ENCODE measurements at places on chromosomes 7 and 10.

DNA sequence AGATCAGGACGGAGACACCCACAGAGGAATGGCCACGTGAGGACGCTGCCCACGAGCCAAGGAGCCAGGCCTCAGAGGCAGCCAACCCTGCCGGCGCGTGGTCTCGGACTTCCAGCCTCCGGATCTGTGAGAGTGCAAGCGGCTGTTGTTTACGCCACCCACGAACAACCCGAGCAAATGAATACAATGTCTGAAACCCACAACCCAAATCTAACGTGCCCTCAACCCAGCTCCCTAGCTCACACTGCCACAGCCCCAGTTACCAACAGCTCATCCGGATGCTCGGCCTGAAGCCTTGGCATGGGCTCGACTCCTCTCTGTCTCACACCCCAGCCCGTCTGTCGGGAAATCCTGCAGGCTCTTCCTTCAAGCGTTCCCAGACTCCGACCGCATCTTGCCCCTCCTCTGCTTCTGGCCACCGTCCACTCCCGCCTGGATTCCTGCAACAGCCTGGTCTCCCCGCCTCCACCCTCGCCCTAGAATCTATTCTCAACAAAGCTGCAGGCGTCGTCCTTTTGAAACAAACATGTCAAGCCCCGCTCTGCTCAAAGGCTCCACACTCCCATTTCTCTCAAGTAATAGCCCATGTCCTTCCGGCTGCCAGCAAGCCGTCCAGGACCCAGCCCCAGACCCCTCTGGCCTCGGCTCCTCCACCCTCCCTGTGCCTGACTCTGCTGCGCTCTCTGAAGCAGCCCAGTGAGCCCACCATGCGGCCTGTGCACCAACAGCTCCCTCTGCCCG, 35.3 kb downstream of the STK32C start:
- no peak for DNase-seq

- no peak for DNase-seq
Measured at GRCh38 chr7:36264123-36264801, 111.2 kb downstream of the EEPD1 start.

GRCh38 chr7:44782460-44782859, 14.0 kb upstream of the PPIA start:
- no peak for DNase-seq

DNA sequence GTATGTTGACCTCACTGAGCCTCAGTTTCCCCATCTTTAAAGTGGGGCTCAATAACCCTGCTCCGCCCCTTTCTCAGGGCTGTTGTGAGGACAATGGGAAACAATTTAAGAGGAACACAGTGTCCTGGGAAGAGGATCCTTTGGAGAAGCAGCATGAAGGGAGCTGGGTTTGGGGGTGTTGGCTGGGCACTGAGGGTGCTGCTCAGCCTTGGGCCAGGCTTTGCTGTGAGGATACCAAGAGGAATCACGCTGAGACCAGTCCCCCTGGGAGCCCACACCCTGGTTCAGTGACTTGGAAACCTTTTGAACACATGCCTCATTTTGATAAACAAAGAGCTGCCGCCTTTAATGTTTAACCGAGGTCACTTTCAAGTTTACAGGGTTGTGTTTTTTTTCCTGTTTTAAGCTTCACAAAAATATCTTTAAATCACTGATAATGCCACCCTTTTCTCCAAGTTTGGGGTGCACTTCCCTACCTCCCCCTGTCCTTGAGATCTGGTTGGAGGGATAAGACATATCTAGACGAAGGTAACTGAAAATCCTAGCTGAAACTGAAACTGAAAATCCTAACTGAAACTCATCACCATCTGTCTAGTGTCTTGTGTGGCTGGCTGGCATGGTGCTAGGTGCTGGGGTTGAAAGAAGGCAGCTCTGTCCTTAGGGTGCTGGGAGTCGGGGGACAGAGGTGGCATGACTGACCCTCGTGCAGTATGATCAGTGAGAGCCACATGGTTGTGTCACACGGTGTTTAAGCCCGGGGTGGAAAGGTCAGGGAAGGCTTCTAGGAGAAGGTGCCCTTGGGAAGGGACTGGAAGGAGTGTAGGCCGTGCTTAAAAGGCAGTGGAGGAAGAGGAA, 27.7 kb downstream of the ZNF775 start:
- no peak for DNase-seq

GRCh38 chr10:60943316-60944057, 498 bp downstream of the RHOBTB1 start:
- peak; percentile 16 for DNase-seq

GRCh38 chr7:90857603-90858002, 261.5 kb downstream of the CDK14 start:
- DNase-seq = no peak

GRCh38 chr7:5222841-5223411, 32.9 kb downstream of the WIPI2 start:
- no peak for DNase-seq

GRCh38 chr7:36076074-36076473, 77.0 kb upstream of the EEPD1 start:
- DNase-seq = no peak

GRCh38 chr10:79431428-79431827, 14.0 kb downstream of the ZCCHC24 start:
- DNase-seq = no peak

DNA sequence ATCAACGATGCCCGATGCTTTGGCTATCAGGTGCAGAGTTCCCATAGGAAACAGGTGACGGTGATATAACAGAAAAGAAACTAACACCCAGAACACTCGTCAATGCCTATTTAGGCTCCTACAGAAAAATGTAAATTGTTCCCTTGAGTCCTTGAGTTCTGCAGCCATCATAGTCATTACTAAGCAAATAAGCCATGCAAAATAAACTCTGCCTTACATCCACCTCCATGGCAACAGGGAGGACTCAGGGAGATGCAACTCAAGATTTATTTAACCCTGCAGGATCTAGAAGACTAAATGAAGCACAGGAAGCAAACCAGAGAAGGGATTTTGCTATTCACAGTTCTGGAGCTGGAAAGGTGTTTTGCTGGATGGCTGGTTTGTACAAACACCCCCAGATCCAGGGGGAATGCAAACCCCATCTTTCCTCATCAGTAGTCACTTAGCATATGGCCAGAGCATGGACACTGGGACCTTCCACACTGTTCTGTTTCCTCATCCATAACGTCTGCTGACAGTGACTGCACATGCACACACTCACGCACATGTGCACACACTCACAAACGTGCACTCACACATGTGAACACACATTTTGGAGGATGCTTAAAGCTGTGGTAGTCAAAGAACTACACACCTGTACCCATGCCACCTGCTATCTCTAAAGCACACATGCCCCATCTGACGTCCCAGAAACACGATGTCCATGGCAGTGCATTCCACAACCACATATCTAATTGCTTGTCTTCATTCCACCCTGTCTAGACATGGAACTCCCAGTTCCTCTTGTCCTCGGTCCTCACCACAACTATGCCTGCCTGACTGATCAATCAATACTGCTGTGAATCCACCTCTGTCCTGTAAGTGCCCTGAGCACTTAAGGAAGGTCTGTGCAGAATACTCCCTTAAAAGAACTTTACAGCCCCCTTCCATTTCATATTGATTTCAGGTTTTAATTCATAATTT, 178.2 kb downstream of the COBL start:
- no peak for DNase-seq

- no peak for DNase-seq
Measured at GRCh38 chr7:151484971-151485707, 34.6 kb downstream of the RHEB start.

- no peak for DNase-seq
Measured at GRCh38 chr10:49645871-49646870, 32.3 kb downstream of the CHAT start.

DNA sequence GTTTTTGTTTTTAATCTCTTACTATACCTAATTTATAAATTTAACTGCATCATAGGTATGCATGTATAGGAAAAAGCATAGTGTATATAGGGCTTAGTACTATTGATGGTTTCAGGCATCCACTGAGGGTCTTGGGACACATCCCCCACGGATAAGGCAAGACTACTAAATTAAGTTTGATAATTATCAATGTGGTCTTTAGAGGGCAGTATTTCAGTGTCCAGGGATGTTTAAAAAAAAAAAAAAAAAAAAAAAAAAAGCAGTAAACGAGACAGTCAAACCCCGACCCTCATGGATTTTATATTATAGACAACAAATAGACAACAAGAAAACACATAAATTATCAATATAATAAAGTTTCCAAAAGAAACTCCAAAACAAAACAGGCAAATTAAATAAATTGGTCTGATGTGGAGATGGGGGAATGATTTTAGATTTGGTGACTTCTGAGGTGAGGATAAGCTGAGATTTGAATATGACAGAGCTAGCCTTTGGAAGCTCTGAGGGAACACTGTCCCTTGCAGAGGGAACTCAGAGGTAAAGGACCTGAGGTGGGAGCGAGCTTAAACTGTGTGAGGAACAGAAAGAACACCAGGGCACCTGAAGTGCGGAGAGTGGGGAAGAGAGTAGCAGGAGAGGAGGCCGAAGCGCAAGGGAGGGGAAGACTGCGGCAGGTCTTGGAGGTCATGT, 14.8 kb downstream of the ACSM6 start:
- no peak for DNase-seq

- DNase-seq = no peak
Measured at GRCh38 chr7:26340476-26341018, 48.9 kb downstream of the SNX10 start.

GRCh38 chr10:90319188-90319914, 538.5 kb downstream of the HTR7 start:
- DNase-seq = no peak

GRCh38 chr10:128137877-128138276, 11.7 kb upstream of the MKI67 start:
- DNase-seq = no peak

DNA sequence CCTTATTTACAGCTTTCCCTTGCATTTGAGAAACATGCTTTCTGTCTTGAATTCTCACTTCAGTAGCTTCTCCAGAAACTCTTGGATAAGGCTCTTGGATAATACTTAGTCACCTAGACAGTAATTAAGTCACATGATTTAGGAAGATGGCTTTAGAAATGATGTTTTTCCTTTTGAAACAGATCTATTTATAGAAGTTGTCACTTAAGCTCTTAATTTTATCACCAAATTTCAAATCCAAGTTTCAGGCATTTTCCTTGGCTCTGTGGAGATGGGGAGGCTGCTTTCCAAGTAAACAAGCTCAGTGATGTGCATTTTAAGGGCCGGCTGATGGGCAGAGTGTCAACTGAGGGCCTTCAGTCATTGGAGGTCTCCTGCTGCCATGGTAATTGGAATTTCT, 130.3 kb downstream of the SRI start:
- no peak for DNase-seq

DNA sequence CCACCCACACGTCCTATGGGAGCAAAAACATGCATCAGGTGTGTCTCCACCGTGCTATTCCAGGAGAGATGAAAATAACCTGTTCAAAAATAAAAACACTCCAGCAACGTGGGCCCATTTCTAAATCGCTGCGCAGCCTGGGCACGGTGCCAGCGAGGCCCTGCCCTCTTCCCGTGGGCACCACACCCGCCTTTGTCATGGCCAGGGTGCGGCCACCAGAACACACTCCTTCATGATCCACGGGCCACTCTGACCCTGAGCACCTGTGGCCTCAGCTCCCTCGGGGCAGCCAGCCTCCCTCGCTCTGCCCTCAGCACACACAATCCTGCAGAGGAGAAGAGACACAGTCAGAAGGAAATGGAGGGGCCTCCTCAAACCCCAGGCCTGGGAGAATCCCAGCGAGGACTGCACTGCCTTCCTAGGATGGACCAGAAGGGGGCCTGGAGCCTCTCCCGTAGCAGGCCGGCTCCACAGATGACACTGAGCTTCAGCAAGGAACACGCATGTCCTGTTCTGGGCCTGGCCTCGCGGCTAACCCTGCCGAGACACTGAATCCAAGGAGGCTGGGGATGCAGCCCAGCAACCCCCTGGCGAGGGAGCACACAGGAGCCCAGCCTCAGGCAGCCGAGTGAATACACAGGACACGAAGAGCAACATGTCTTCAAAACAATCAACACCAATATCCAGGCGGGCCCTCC, 169.0 kb downstream of the MAD1L1 start:
- DNase-seq = no peak

GRCh38 chr7:21104124-21104500, 317.4 kb upstream of the SP8 start:
- DNase-seq = no peak

GRCh38 chr10:49418328-49418727, 22.4 kb upstream of the DRGX start:
- DNase-seq = no peak

- no peak for DNase-seq
Measured at GRCh38 chr10:14508725-14509124, 178.0 kb upstream of the FRMD4A start.

DNA sequence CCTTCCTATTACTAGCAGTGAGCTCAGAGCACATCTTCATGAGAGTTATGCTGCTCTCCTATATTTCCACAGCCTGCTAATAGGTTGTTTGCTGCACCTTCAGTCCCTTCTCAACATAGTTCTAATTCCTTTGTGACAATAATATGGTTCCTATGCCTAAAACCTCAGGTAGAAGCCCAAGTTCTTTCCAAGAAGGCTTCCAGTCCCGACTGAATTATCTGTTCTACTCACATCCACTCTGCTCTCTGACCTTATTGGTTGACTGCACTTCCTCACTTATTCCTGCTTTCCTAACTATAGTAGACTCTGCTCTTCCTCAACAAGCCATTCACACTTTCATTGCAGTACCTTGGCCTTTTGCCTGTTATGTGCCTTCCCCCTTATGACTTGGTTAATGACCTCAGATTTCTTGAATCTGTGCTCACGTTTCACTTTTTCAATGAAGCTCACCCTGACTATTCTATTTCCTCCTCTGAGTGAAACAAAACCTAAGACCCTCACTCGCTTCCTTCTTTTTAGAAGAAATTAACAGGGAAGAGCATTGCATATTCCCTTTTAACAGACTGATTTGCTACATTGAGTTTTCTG, 132.7 kb downstream of the MDFIC start:
- DNase-seq = no peak

DNA sequence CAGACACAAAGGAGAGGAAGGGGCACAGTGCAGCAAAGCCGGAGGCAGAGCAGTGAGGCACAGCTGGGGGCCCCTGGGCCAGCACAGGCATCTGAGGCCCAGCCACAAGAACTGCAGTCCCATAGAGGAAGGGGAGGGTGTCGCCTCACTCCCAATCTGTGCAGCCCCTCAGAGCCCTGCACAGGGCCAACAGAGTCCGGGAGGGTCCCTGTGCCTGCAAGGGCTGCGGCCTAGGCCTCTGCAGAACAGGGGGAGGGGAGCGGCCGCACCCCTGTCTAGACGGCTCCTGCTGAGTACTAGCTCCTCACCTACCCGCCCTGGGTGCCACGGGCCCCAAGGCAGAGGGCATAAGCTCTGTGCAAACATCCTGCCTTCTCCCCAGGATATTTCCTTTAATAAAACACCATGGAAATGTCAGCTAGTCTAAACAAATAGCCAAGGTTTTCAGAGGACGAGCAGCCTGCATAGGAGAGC, 32.4 kb upstream of the RET start:
- peak; percentile 10 for DNase-seq

- no peak for DNase-seq
Measured at GRCh38 chr7:31893365-31893764, 176.8 kb downstream of the PDE1C start.

- DNase-seq = no peak
Measured at GRCh38 chr10:73839276-73839966, 28.0 kb upstream of the NDST2 start.

Data from activated T-cell treated with anti-CD3 and anti-CD28 coated beads, Interleukin-2, amount 50 U/mL, for 1 hour (primary cell).